ENCODE measurements at places on chromosomes 3 and 15. TPM values are rescaled to one million over a fixed set of nuclear protein-coding genes. Genes with fewer than 3 reads are reported as not detected.

GRCh38 chr3:48565591-48566400 lies 2.2 kb upstream of the UCN2 start:
- no peak for DNase-seq

DNA sequence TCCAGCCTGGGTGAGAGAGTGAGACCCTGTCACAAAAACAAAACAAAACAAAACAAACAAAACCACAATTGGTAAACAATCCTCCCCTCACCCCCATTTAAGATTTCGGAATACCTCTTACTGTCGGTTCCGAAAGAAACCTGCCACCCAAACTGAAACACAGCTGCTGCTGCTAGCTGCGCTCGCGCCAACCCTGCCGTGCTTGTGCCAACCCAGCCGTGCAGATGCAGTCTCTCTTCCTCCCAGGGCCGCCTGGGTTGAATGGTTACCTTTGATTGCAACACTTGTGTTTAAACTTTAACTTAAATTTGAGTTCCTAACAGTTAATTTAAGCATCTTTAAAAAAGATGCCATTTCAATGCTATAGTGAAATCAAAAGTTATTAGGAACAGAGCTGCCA lies 28.5 kb upstream of the SPTBN5 start:
- DNase-seq, result no peak

DNA sequence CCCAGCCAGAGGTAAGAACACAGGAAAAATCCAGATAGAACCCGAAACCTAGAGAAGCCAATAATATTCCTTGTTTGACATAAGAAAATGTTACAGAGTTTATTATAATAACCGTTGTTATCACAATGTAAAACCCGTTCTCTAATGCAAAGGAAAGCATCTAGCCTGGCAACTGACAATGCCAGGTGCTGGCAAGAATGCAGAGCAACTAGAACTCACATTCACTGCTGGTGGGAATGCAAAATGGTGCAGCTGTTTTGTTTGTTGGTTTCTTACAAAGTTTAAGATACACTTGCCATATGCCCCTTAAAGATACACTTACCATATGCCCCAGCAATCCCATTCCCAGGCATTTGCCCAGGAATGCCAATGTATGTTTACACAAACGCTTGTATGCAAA lies 23.4 kb downstream of the VPS39 start:
- DNase-seq, result no peak

DNA sequence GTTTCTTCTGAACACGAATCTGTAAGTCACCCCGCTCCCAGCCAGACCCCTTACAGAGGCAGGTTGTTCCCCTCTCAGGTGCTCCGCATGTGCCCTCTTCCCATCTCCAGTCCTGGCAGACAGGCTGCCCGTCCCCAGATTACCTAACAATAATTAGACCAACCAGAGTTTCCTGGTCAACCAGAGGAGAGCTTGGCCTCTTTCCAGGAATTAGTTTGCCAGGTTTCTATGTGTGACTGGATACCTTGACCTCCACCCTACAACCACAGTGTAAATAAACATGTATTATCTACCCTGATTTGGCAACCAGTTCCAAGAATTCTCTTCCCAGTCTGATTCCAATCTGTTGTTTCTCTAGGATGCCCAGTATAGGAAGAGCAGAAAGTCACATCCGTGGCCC lies 178.0 kb upstream of the UMPS start:
- no peak for DNase-seq

DNA sequence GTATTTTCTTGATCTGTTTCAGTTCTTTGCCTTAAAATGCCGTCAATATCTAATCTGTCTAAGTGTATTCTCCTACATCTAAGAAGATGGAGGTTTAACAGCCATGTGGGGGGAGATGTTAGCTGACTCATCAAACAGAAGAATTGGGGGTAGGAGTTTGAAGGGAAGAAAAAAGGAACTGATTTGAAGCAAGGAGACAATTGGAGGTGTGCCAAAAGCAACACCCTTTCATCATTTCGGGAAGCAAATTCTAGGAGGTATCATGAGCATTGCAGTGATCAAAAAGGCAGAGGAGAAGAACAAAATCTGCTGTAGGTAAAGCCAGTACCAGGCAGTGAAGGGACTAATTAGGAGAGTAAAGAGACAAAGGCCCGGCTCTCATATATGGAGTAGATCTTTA lies 337.3 kb upstream of the TBC1D5 start:
- DNase-seq, result no peak

ZCWPW2 gene
- total RNA-seq, result 1.5 TPM

ITIH4 gene
- total RNA-seq, result 50.7 TPM
